ENCODE measurements at places on chromosomes 1 and 21.

- DNase-seq: no peak
Observed at GRCh38 chr1:175572932-175573868, 170.2 kb downstream of the TNR start.

GRCh38 chr1:174642393-174642792 is 194.6 kb downstream of the GPR52 start:
- DNase-seq: no peak

DNA sequence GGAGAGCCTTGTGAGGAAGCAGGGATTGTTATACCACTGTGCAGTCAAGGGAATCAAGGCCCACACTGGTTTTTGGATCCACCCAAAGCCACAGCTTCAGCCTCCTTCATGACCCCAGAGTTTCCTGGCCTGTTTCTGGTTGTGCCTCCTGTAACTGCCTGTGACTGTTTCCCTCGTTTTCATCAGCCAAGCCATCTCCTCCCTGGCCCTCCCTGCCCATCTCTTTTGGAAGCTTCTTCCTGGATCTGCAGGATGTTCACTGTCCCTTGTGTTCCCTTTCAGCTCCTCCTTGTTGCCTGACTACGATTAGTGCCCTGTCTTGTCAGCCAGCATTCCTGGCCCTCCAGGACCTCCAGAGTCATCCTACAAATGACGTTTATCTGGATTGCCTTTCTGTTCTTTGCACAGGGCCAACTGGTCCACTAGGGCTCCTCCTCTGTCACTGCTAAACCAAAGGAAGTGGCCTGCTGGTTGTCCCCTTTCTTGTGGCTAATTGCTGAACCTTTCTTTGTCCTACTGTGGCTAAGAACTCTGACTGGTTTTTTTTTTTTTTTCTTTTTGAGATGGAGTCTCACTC is 17.9 kb downstream of the SFT2D2 start:
- no peak for DNase-seq

DNA sequence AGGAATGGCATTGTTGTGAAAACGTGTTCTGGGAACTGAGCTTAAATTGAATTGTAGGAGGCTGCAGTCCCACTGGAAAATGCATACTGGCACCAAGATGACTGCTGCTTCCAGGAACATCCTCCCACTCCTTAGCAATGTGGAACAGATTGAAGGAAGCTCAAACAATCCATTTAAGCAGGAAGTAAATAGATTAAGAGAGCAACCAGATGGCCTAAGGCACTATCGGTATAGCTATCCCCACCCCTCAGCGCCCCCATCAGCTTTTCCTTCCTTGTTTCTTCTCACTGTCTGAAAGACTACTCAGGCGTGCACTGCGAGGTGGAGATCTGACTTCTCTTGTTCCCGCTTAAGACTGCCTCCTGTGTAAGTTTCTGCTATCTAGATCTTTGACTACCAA is 4.0 kb upstream of the IFI16 start:
- no peak for DNase-seq

- no peak for DNase-seq
Observed at GRCh38 chr1:180501865-180502360, 464 bp downstream of the ACBD6 start.

- DNase-seq: no peak
Observed at GRCh38 chr1:70220517-70221237, 503 bp upstream of the SRSF11 start.

- no peak for DNase-seq
Observed at GRCh38 chr1:51297401-51298321, 32.7 kb downstream of the TTC39A start.

GRCh38 chr1:3011631-3012455 is 9.4 kb upstream of the ACTRT2 start:
- no peak for DNase-seq

- peak; percentile 16 for DNase-seq
Observed at GRCh38 chr1:204286831-204287421, 72.8 kb downstream of the PLEKHA6 start.

- no peak for DNase-seq
Observed at GRCh38 chr21:31910074-31910470, 37.3 kb downstream of the HUNK start.

DNA sequence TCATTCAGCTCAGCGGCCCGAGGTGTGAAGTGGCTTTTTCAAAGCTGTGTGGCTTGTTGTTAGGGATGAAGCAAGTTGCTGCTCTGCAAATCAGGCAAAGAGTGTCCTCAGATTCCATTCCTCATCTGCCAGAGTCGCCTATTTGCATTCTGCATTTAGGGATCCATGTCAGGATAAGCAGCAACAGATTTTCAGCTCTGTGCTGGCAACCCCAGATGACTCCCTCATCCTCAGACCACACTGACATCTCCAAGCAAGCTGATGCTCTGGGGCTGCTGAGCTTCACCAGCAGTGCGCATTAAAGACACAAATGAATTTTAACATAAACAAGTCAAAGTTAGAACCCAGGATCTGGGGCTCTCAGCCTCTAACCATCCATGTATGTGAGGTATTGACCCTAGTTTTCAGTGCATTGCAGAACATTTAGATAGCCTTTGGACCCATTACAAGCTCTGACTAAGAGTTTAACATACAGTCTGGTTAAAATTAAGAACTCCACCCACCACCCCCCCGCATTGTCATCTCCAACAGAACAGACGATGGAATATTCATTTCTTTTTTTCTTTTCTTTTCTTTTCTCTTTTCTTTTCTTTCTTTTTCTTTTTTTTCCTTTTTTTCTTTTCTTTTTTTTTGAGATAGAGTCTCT is 10.9 kb downstream of the CFAP107 start:
- no peak for DNase-seq

- DNase-seq: no peak
Observed at GRCh38 chr1:34066981-34067603, 97.9 kb downstream of the CSMD2 start.

- no peak for DNase-seq
Observed at GRCh38 chr1:111474106-111474505, 322 bp downstream of the C1orf162 start.

GRCh38 chr1:226688056-226688748 is 50.9 kb downstream of the ITPKB start:
- no peak for DNase-seq

GRCh38 chr1:36576118-36576517 is 93.4 kb upstream of the CSF3R start:
- DNase-seq: no peak

- no peak for DNase-seq
Observed at GRCh38 chr1:234408757-234409156, 35.5 kb downstream of the COA6 start.

- no peak for DNase-seq
Observed at GRCh38 chr1:98674075-98674781, 12.7 kb downstream of the SNX7 start.

GRCh38 chr1:107795441-107795840 is 169.5 kb downstream of the VAV3 start:
- no peak for DNase-seq

- DNase-seq: no peak
Observed at GRCh38 chr1:95426772-95427171, 192.8 kb downstream of the RWDD3 start.

DNA sequence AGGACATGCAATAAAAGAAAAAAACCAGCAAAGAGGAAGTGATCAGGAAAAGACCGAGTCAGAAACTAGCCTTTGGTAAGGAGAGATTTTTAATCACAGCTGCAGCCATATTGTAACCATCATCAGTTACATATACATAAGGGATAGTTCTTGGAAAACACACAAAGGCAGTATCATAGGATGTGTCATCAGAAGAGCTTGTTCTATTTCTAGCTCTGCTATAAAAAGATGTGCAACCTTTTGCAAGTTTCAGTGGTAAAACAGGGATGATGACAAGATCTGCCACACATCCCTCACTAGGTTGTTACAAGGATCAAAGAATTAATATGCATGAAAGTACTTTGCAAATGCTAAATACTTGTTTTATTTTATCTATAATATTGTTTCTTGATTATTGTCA is 342.0 kb downstream of the VAV3 start:
- no peak for DNase-seq

DNA sequence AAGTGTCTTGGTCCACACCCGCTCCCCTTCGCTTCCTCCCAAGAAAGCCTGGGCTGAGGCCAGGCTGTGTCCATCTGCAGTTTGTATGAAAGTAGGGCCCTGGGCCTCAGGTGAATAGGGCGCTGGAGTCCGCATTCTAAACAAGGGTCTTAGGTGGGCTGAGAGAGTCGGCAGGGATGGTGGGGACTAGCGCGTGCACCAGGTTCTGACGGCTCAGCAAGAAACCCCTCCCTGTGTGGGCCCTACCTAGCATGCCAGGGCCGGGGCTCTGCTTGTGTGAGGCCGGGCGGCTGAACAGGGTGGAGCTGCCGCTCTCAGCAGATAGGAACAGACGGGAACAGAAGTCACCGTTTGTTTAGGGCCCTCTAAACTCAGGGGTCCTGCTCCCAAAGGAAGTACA is 1.7 kb downstream of the ACTRT2 start:
- no peak for DNase-seq

DNA sequence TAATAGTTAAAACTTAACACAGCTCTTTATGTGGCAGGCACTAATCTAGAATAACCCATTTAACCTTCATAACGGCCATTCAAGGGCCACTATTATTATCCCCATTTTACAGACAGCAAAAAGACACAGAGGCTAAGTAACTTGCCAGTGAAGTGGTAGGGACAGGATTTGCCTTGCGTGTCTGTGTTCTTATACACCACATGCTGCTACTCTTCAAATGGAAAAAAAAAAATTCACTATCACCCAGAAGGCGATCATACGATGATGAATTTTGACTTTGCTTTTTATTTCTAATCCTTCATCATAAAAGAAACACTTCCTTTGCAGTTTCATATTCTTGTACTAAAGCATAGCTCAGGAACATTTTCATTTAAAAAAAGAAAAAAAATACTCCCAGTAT is 65.5 kb downstream of the RERE start:
- no peak for DNase-seq

DNA sequence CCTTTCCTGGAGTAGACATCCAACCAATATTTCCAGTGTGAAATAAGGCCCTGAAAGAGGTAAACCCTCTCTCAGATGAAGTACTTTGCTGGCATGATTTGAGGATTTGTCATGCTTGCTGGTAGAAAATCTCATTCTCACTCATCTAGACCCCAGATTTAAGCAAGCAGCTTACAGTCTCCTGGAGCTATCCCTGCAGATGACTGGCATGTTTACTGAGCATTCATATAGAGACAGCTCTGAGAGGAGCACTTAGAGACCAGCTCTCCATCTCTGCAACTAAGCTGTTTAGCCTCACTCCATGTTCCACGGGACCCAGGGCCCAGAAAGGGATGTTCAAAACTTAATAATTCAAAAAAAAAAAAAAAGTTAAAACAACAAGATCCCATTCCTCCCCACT is 34.2 kb downstream of the GPR161 start:
- no peak for DNase-seq

GRCh38 chr1:183804916-183805841 is at the start of gene RGL1:
TSS of gene RGL1 (plus strand) at chr1:183805120. CDS start at chr1:183805298, 178 bp downstream.
- DNase-seq: no peak

- DNase-seq: no peak
Observed at GRCh38 chr1:237736372-237737029, 154.2 kb downstream of the ZP4 start.

- DNase-seq: no peak
Observed at GRCh38 chr1:179925922-179926849, 28.4 kb upstream of the CEP350 start.

DNA sequence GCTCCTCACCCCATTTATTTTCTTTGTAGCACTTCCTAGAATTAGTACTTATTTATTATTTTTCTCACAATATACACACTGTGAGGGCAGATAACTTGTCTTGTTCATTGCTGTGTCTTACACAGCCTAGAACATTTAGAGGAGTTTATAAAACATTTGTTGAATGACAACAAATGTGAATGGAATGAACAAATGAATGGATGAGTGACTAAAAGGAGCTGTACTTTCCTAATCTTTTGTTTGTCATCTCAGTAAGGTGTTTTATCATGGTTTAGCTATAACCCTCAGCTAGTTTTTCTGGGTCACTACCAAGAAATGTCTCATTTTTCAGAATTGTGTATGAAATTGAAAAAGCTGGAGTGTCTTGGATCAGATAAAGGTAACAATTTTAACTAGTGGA is 239.3 kb upstream of the KCNK2 start:
- peak; percentile 52 for DNase-seq

DNA sequence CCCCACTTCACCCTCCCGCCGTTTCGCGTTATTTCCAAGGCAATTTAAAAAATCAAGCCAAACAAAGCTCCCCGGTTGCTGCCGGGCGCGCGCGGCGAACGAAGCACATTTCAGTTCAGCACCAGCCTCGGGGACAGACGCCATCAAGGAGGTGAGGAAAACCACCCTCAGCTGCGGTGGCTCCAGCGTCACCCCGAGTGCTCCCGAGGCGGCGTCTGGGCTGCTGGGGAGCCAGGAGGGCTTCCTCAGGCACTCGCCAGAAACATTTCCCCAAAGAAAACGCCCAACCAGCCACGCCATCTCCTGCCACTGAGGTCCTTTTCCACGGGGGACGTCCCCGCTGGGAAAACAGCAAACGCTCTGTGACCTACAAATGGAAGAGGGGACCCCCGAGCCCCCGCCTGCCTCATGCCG is 623 bp downstream of the GNG4 start:
- DNase-seq: no peak

GRCh38 chr1:163897412-163898155 is 575.8 kb downstream of the NUF2 start:
- no peak for DNase-seq

- peak; percentile 76 for DNase-seq
Observed at GRCh38 chr1:154867064-154867825, 2.8 kb downstream of the KCNN3 start.

DNA sequence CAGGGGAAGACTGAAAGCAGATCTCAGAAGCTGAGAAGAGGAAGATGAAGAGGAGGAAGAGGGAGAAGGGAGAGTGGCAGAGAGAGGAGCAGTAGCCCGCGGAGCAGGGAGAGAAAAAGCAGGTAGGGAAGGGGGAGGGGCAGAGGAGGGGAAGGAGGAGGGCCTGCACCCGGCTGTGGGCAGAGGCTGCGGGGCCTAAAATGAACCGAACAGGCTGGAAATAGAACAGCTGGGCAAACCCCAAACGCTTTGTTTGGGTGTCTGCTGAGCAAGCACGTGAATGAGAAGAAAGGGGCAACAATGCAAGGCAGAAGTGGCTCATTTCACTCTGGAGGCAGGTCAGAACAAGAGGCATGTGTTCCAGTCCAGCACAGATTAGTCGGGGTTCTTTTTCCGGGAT is 33.5 kb downstream of the KCNC4 start:
- DNase-seq: no peak

DNA sequence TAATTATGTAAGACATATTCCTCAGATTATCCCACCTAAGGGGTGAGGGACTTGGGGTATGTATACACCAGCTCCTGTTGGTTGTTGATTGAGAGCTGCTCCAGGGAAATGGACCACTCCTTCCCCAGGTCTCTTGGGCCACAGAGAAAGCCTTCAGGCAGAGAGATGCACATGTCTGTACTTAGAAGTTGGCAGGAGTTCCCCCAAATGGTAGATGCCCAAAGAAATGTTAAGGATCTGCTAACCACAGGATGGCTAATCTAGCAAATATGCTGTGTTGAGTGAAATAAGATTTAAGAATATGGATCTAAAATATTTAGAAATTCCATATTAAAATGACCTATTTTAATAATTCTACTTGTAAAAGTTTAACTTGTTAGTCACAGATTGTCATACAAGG is 100.8 kb upstream of the DNAH14 start:
- no peak for DNase-seq

DNA sequence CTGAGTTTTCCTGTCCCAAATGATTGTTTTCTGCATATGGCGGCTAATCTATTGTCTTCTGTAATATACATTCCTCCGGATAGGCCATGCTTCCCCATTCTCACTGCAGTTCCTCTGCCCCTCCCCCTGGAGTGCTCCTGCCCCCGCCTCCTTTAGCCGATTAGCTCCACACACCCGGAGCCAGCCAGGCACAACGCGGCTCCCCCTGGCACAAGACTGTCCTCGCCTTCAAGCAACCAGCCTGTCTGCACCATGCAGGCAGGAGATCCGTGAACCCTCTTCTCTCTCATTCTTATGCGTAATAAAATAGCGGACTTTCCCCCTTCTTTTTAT is 18.0 kb downstream of the SERTAD4 start:
- DNase-seq: peak; percentile 33

Measured in RCC 7860 (cell line).